Stimulated activated CD4-positive, alpha-beta T cell treated with anti-CD3 and anti-CD28 coated beads, Interleukin-15, amount 100 ng/mL, for 24 hours (primary cell): ENCODE measurements at places on chromosomes 6 and 20.

GRCh38 chr6:134351615-134352474 is 33.9 kb upstream of the SGK1 start:
- DNase-seq = peak; percentile 5

- no peak for DNase-seq
Measured at GRCh38 chr6:53244399-53244931, 95.8 kb upstream of the GCM1 start.

- no peak for DNase-seq
Measured at GRCh38 chr6:24844061-24844460, 45.3 kb upstream of the ARMH2 start.

- DNase-seq = peak; percentile 5
Measured at GRCh38 chr20:5315807-5316187, 957 bp downstream of the PROKR2 start.

- no peak for DNase-seq
Measured at GRCh38 chr6:166839569-166839968, 116.8 kb downstream of the RNASET2 start.

- DNase-seq = no peak
Measured at GRCh38 chr6:44503471-44503870, 116.0 kb downstream of the CDC5L start.
